Activated naive CD8-positive, alpha-beta T cell treated with anti-CD3 and anti-CD28 coated beads, Interleukin-2, amount 10 ng/mL, durations not matched to agents 7 days and 5 days (primary cell): ENCODE measurements at places on chromosomes 16 and 17.

DNA sequence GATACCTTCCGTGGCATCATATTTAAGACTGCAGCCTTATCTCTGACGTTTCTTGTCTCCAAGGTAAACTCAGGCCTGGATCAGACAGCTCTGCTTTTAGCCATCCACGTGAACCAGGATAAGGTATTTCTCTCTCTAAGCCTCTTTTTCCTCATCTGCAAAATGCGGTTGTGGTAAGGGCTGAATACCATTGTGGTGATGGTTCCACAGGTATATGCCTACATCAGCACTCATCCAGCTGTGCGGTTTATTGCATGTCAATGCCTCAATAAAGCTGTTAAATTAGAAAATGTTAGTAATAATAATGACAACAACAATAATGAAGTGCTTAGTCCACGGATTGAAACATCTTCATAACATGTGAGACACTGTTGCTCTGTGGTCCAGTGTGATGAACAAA lies 104.4 kb downstream of the GRIN2A start:
- DNase-seq, result no peak
- no peak overlapping the region for H3K4me3 ChIP-seq
- H3K27me3 ChIP-seq, result peaks cover 4% of the 10 kb centered on the region
- H3K4me1 ChIP-seq, result no peaks in the 10 kb centered on the region

DNA sequence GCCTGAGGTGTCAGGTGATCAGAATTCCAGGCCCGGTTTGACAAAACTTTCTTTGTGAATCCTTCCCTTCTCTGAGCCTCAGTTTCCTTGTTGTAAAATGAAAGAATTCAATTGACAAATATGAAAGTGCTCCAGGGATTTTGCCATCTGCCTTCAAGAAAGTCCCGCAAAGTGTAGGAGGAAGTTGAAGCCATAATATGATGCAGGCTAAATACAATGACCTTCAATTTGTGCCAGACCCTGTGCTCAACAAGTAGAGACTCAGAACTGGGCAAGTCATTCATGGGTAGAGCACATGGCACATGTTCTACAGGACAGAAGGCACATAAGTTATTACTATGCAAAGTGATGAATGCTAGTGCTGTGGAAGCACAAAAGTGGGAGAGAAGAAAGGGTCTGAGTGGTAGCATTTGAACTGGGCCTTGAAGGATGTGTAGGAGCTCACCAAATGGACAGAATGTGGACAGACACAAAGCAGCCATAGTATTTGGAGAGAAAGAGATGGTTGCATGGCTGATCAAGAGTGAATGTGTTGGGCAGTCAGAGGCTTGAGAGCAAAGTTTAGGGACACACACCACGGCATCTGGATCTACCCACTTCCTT lies 2.4 kb upstream of the SCIMP start:
- no peak for DNase-seq
- H3K4me1 ChIP-seq, result peaks cover 14% of the 10 kb centered on the region
- H3K4me3 ChIP-seq, result no peak overlapping the region
- peak overlapping the region; percentile 63 for H3K27ac ChIP-seq
- peaks cover 3% of the 10 kb centered on the region for H3K36me3 ChIP-seq
- H3K27me3 ChIP-seq, result no peaks in the 10 kb centered on the region

GRCh38 chr17:30840771-30841170 lies 9.0 kb downstream of the ATAD5 start:
- H3K27me3 ChIP-seq, result no peaks in the 10 kb centered on the region
- no peak overlapping the region for H3K4me3 ChIP-seq
- no peak for DNase-seq
- no peak overlapping the region for H3K27ac ChIP-seq
- peaks cover 5% of the 10 kb centered on the region for H3K4me1 ChIP-seq

DNA sequence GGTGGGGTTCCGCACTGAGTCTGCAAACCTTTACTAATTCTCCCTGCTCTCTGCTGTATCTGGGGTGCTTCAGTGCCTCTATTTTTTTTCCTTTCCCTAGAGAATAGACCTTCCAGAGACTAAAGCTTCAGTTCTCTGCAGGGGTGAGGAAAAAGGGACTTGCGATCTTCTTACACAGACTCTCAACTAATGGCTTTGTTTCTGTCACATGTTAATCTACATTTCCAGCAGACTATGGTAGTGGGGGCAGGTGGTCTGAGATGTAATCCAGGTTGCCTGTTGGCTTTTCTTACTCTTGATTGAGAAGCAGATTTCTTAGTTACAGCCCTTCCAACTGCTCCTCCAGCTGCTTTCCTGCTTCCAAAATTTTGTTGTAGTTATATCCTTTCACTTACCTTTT lies 229.0 kb upstream of the NLRP1 start:
- no peaks in the 10 kb centered on the region for H3K36me3 ChIP-seq
- H3K4me3 ChIP-seq, result no peak overlapping the region
- H3K4me1 ChIP-seq, result no peaks in the 10 kb centered on the region
- H3K27me3 ChIP-seq, result peaks cover 21% of the 10 kb centered on the region
- H3K27ac ChIP-seq, result no peak overlapping the region

GRCh38 chr17:79777894-79778503 lies at the start of gene CBX2:
TSS of gene CBX2 (plus strand) at chr17:79778148. CDS start at chr17:79778236, 88 bp downstream.
- peak within 1 kb of the TSS; percentile 93 for H3K4me3 ChIP-seq
- peaks cover 32% of the 10 kb centered on the region for H3K4me1 ChIP-seq
- peak within 1 kb of the TSS; percentile 78 for H3K27ac ChIP-seq
- peaks cover 48% of the 10 kb centered on the region for H3K27me3 ChIP-seq
- peak; percentile 92 for DNase-seq

- H3K36me3 ChIP-seq, result peaks cover 3% of the 10 kb centered on the region
- H3K4me1 ChIP-seq, result peaks cover 56% of the 10 kb centered on the region
- no peak for DNase-seq
- peak overlapping the region; percentile 72 for H3K27ac ChIP-seq
- H3K27me3 ChIP-seq, result peaks cover 70% of the 10 kb centered on the region
- peak overlapping the region; percentile 77 for H3K4me3 ChIP-seq
Measured at GRCh38 chr17:2797226-2797625, 988 bp downstream of the RAP1GAP2 start.

DNA sequence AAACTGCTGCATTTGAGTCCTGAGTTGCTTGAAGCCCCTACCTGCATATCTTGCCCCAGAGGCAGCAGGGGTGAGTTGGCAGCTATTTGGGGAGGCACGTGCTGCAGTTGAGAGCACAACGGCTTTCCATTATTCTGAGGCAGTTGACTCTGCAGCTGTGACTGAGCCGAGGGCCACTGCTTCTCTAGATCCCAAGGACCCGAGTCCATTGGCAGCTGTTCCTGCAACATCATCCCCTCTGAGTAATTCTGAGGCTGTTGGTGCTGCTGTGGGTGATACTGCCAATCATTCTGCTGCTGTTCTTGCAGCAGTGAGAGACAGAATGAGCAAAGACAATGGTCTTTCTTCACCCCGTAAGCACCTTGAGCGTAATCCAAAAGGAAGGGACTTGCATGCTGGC lies 12.7 kb downstream of the TERF2IP start:
- DNase-seq, result no peak
- no peak overlapping the region for H3K4me3 ChIP-seq
- H3K27me3 ChIP-seq, result no peaks in the 10 kb centered on the region
- H3K36me3 ChIP-seq, result peaks cover 24% of the 10 kb centered on the region
- peaks cover 4% of the 10 kb centered on the region for H3K4me1 ChIP-seq
- no peak overlapping the region for H3K27ac ChIP-seq

GRCh38 chr16:7584561-7584960 lies 251.9 kb downstream of the RBFOX1 start:
- H3K4me3 ChIP-seq, result no peak overlapping the region
- no peak for DNase-seq
- no peaks in the 10 kb centered on the region for H3K36me3 ChIP-seq
- no peaks in the 10 kb centered on the region for H3K27me3 ChIP-seq

DNA sequence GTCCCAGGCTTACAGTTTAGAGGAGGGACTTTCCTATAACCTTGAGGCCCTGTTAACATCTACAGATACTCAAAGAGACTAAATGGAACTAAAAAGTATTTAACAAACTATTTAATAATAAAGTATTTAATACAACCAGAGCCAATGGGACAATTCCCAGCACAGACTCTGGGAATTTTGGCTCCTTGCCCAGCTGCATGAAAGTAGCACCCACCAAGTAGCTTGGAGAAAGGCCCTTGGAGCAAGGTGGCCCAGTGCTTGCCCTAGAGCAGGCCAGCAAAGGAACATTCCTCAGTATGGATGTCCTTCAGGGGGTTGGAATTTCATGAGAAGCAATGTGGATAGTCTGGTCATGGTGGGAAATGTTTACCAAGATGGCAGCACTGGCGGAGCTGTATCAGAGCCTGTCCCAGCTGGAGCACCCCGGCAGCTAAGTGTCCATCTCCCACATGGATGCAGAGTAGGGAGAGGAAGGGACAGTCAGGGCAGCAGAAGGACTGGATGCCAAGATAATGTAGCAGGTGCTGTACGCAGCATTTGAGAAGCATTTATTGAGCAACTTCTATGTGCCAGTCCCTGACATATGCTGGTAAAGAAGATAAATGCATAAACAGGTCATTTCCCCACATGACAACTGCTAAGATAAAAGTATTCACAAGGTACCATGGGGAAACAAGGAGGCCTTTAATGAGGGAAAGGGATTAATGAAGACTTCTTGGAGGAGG lies 5.2 kb upstream of the SMARCD2 start:
- no peaks in the 10 kb centered on the region for H3K36me3 ChIP-seq
- H3K27me3 ChIP-seq, result peaks cover 23% of the 10 kb centered on the region
- H3K4me1 ChIP-seq, result peaks cover 26% of the 10 kb centered on the region
- H3K27ac ChIP-seq, result peak overlapping the region; percentile 97

DNA sequence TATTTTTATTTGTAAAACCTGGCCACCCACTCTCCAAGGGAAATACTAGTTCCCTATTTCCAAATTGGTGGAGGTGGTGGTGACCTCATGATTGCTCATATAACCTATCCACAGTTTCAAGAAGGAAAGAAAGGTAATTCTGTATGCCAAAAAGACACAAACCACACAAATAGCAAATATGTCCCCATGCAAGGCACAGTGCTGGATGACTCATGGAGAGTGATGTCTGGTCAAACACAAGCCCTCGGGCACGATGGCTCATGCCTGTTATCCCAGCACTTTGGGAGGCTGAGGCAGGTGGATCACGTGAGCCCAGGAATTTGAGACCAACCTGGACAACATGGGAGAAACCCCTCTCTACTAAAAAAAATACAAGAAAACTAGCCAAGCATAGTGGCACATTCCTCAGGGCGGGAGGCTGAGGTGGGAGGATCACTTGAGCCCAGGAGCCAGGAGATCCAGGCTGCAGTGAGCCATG lies 64.2 kb downstream of the GNA13 start:
- DNase-seq, result no peak
- no peaks in the 10 kb centered on the region for H3K36me3 ChIP-seq
- no peaks in the 10 kb centered on the region for H3K4me1 ChIP-seq
- no peak overlapping the region for H3K27ac ChIP-seq

GRCh38 chr16:67305216-67306071 lies 21.1 kb downstream of the KCTD19 start:
- H3K36me3 ChIP-seq, result no peaks in the 10 kb centered on the region
- no peak overlapping the region for H3K27ac ChIP-seq
- no peak for DNase-seq
- no peak overlapping the region for H3K4me3 ChIP-seq
- peaks cover 4% of the 10 kb centered on the region for H3K27me3 ChIP-seq

DNA sequence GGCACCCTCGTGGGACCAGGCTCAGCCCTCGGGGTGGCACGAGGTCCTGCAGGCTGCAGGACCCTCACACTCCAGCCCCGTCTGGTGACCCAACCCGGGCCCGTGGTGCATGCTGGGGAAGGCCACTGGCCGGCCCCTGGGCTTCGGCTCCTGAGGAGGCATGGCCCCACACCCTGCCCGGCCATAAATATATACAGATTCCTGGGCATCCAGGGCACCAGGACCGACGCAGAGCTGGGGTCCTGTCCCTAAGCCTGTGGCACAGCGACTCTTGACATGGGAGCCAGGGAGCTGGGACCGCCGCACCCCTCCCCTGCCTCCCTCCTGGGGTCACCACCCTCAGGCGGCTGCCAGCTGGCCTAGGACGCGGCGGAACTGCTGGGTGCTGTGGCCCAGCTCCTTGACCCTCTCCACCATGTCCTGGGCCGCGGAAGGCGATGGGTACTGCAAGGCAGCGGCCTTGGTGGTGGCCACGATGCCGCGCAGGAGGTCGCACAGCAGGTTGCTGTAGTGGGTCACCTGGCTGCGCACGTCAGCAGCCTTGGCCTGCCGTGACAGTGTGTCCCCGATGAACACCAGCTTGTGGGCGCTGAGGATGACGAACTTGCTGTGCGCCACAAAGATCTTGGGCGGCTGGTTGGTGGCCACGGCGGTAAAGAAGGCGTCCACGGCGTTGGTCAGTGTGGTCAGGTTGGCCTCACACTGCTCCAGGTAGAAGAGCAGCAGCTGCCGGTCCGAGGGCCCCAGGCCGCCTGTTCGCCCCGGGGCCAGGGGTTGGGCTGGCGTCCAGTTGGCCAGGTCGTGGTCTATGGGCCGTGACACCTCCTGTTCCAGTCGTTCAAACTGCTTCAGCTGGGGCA lies 10.6 kb downstream of the CTRB1 start:
- H3K4me3 ChIP-seq, result no peak overlapping the region
- H3K4me1 ChIP-seq, result peaks cover 1% of the 10 kb centered on the region
- H3K27ac ChIP-seq, result no peak overlapping the region

DNA sequence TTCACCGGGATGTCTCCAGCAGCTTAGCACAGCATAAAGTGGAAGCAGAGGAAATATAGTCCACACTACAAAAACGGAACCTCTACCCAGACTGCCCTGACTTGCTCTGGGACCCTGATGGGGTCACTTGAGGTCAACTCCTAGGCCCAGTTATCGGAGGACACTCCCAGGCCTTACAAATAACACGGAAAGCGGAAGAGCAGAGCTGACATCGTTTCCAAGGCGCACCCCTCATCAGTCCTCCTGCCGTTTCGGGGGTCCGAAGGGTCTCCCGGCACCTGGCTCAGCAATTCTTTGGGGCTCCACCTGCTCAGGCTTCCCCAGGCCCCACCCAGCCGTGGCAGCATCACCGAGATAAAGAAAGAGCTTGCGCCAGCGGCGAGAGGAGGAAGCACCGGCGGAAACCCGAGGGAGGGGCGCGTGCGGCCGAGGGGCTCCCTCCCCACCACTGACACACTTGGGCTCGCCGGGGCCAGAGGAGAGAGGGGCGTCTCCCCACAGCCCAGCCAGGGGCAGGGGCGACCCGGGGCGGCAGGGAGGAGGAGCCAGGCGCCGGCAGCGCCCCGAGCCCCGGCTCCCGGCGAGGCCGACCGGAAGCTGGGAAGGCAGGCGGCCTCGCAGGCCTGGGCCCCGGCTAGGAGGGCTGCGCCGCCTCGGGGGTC lies 727 bp downstream of the CORO7 start:
- peak; percentile 80 for DNase-seq
- H3K4me1 ChIP-seq, result peaks cover 26% of the 10 kb centered on the region
- H3K36me3 ChIP-seq, result peaks cover 21% of the 10 kb centered on the region
- peak overlapping the region; percentile 92 for H3K4me3 ChIP-seq

GRCh38 chr17:13016881-13017654 lies 759 bp downstream of the ELAC2 start:
- peak overlapping the region; percentile 91 for H3K27ac ChIP-seq
- peaks cover 11% of the 10 kb centered on the region for H3K4me1 ChIP-seq
- peaks cover 23% of the 10 kb centered on the region for H3K36me3 ChIP-seq
- no peak for DNase-seq

DNA sequence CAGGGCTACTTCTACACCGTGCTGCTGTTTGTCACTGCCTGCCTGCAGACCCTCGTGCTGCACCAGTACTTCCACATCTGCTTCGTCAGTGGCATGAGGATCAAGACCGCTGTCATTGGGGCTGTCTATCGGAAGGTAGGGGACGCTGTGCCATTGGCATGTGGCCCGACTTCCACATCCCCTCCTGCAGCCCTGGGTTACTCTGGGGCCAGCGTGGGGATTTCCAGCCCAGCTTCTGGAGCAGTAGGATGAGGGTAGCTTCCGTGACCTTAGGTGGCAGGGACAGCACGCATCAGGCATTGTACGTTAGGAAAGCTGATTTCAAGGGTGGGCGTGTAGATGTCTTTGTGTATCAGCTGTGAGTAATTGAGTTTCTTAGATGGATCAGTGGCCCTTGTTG lies 96.5 kb downstream of the ABCC1 start:
- H3K27ac ChIP-seq, result no peak overlapping the region
- no peaks in the 10 kb centered on the region for H3K27me3 ChIP-seq
- DNase-seq, result no peak
- peaks cover 9% of the 10 kb centered on the region for H3K4me1 ChIP-seq
- H3K36me3 ChIP-seq, result peaks cover 44% of the 10 kb centered on the region
